Suppressor macrophage (primary cell): ENCODE measurements at places on chromosomes 1 and 21.

- peak; percentile 61 for DNase-seq
Observed at GRCh38 chr1:165928075-165928731, 100.8 kb downstream of the UCK2 start.

DNA sequence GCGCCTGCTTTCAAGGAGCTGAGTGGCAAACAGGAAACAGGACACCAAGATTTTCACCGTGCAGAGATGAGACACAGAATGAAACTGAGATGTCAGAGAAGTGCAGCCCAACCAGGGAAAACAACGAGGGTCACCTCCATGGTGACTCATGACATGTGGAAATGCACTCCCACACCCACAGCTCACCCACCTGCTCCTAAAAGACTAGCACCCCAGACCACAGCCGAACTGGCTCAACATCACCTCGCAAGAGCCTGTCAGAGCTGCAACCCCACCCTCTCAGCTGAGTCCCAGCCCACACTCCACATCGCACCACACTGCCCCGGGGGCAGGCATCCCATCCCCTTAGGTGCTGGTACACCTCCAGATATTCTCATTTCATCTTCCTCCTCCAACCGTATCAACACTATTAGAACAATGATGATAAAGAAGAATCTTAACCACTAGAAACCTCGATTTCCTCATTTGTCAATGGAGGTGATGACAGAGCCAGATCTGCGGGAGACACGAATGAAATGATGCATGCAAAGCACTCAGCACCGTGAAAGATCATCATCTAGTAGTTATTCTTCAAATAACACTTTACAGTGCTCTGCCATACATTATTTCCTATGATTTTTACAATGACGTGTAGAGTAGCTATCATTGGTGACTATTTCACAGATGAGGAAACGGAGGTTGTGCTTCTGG is 103.2 kb downstream of the DMRTB1 start:
- DNase-seq: no peak

DNA sequence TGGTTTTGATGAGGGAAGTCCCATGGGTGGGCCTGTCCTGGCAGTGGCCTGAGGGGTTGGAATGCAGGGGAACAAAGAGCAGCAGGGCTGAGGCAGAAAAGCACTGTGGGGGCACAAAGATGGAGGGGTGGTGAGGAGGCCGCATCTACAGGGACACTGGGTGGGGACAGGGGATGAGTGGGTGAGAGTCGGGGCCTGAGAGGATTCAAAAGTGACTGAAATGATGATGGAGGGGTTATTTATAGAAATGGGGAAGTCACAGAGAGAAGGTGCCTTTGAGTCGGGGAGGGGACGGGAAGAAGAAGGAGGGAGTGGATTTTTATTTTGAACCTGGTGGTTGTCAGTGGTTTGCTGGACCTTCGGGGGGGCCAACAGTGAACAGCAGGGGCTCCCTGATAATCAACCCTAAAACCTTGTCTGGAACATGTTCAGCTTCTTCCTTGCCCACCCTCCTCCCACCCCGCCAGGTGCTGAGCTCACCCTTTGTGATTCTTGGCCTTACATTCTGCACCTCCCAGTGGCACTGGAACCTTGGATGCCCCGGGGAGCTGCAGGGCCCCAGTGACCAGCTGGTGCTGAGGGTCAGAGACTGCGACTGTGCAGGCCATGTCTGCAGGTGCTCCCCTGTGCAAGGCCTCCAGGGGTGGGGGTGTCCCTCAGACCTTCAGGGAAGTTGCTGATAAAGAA is 42.9 kb downstream of the IER5 start:
- DNase-seq: peak; percentile 80

- DNase-seq: no peak
Observed at GRCh38 chr1:162984699-162985098, 84.5 kb upstream of the RGS4 start.

DNA sequence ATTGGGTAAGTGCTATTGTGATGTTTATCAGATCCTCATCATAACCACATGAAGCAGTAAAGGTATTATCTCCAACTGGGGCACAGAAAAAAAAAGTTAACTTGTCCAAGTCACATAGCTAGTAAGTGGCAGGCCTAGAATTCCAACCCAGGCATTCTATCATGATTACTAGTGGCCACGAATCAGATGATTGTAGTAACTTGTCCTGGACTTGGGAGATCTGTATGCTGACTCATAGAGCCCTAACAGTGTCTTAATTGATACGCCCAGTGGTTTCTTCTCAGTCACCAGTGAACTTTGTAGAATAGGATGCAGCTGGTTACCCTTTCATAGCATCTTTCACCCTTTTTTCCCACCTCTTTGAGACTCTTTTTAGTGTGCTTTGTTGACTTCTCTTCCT is 91.1 kb upstream of the UBE2U start:
- DNase-seq: no peak
